NCI-H2029 (cell line): ENCODE measurements at places on chromosomes 4 and X.

GRCh38 chrX:13287816-13288215, 32.0 kb downstream of the ATXN3L start:
- DNase-seq: no peak

DNA sequence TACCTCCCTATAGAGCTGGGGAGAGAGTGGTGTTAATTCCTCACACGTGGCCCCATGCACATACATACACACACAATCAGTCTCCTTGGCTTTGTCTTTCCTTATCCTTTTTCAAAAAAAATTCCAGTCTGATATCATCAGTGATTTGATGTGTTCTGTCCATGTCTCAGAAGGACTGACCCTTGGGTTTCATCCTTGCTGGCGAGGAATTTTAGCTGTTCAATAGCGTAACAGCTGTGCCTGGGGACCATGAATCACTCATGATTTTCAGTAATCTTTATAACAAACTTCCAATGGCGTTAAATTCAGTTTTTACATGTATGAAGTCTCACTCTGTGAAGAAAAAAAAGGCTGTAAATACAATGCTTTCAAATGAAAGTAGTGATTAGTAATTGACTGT, 204.6 kb downstream of the RBMX2 start:
- DNase-seq: no peak

DNA sequence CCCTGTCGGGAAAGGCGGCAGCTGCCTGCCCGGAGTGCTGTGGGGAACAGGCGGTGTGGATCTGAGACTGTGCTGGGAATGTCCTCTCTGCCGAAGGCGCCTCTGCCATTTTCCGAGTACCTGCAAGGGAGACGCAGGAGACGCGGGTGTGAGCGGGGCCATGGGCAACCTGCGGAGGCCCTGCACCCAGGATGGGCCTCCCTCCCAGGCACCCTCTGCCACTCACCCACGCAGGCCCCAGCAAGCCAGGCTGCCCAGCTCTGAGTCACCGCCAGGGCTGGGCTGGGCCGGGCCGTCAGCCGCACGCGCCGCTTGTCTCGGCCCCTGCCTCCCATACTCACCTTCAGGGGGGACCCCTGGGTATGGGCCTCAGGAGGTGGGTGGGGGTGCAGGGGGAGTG, 3.5 kb upstream of the FGFR3 start:
- no peak for DNase-seq

DNA sequence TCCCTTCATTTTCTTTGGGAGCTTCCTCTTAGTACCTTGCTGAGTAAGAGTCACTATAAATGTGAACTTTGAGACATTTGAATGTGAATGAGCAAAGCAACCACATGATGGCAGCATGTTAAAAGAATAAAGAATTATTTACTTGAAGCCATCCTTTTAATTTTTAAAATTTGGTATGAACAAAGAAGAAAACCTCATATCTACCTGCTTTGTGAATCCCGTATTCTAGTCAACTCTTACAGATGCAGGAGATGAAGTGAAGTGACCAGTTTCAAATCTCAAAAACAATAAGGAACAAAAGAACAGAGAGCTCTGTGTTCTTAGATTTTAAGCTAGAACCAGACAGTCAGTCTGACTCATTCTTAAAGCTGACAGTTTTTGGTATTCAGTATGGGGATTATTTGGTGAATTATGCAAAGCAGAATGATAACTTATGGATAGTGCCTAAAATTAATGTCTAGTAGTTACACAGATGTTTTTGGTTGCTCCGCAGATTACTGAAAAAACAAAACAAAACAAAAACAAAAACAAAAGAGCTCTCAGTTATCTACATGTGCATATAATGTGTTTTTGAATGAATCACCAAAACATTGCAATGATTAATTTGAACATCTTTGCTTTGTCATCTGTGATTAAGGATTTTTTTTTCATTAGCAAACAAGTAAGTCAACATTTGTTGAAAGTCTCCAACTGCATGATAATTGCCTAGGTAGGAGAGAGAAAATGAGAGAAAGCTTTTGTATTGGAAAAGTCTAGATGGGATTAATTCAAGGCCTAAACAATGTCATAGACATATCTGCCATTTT, 48.2 kb upstream of the H2AZ1 start:
- no peak for DNase-seq

GRCh38 chr4:88063634-88064296, 56.3 kb downstream of the PKD2 start:
- no peak for DNase-seq
